ENCODE measurements at places on chromosomes 12 and 14.

DNA sequence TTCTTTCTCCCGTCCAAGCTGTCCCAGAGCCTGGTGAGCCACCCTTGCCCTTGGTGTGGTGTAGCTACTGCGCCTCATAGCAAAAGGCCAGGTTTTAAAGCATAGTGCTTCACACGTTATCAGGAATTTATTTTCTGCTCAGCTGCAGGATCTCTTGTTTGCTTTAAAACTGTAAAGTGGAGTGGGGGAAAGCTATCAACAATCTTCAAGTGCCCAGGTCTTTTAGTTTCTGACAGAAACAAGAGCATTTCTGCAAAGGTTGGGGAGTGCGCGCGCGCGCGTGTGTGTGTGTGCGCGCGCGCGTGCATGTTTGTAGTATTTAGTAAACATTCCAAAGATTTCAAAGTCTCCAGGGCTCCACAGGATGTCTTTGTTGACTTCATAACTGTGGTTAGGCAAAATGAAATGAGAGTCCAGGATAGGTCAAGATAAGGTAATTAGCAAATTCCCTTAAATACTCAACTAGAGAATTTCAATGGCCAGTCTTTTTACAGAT, 45.5 kb downstream of the EML1 start:
- no peak for DNase-seq

- DNase-seq, result no peak
Measured at GRCh38 chr14:92010644-92011043, 29.2 kb downstream of the TRIP11 start.

DNA sequence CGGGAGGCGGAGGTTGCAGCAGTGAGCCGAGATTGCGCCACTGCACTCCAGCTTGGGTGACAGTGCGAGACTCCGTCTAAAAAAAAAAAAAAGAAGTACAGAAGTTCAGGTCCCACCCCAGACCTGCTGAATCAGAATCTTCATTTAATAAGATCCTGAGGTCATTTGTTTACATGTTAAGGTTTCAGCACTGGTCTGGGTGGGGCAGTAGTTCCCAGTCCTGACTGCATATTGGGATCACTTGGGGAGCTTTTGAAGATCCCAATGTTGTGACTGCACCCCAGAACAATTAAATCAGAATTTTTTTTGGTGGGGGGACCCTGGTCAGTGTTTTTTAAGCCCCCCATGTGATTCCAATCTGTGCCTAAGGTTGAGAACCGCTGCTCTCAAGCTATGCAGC, 11.7 kb upstream of the COL2A1 start:
- no peak for DNase-seq

GRCh38 chr12:45338272-45338671, 122.4 kb downstream of the ANO6 start:
- no peak for DNase-seq

Measured in NCI-H1092 (cell line).